ENCODE measurements at places on chromosomes 2 and 18.

DNA sequence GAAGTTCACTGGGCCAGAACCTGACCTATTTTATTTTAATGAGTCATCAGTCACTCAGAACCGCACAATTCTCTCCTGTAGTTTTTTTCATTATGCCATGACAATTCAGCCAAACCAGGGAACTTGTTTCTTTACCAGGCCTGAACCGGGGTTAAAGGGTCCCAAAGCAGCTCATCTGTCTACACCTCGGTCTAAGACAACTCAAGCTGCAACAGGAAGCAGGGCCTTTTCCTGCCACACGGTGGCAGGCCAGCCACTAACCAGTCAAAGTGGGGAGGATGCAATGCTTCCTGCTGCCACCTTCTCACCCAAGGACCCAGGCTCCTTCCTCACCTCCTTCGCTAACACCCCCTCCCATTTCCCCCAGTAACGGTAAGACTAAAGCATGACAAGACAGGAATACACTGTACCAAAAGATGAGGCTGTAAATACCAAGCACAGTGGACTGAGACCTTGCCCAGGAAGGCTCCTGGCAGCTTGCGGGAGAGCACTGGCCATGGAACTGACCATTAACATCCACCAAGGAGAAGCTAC is 56.7 kb upstream of the ACKR3 start:
- DNase-seq = peak; percentile 77

- DNase-seq = no peak
These were observed 1.6 kb upstream of the IGFBP5 start for GRCh38 chr2:216696751-216697560.

DNA sequence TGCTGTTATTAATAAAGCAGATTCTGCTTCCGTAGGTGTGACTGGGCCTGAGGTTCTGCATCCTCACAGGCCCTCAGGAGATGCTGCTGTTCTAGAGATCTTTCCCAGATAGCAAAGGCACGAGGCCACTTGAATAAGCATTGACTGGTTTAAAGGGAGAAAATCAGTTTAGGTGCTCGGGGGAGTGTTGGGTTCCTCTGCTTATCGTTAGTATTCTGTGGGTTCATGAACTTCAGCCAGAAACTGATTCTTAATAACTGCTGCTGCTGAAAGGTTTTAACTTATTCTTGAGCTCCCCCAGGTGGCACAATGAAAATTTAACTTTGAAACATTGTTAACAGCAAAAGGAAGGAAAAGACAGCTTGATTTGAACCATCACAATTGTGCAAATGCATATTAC is 56.9 kb downstream of the ITGA6 start:
- peak; percentile 43 for DNase-seq

DNA sequence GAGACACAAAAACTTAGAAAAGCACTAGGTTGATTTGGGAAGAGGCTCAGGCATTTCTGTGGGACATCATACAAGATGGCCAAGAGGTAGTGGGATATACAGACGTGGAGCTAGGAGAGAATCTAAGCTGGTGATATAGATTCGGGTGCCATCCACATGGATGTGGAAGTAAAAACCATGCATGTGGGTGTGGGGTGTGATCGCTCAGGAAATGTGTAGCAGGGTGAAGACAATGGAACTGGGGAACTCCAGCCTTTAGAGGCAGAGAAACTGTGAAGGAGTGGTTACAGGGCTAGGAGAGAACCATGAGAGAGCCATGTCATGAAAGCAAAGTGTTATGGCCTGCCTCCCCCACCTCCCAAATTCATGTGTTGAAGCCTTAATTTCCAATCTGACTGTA is 43.0 kb upstream of the CTLA4 start:
- DNase-seq = no peak

DNA sequence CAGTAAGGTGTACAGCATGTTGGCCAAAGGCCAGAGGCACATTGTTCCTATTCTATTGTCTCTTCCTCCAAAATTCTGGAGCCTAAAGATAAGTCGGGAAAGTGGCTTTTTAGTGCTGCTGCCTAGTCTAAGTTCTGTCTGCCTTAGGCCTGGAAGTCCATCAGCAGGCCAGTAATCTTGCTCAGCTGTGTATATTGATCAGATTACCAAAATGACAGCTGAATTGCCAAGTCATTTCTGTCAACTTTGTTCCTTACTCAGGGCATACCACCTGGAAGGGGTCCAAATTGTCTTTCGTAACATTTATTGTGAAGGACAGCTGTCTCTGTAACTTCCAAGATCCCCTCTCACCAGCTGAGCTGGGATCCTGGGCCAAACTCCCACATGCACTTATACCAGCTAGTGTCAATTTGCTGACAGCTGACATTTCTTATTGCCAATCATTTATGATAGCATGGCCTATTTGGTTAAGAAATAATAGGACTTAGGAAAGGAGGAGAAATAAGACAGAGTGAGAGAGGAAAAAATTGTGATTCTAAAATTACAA is 116.8 kb upstream of the FSHR start:
- no peak for DNase-seq

GRCh38 chr2:184413221-184413620 is 185.1 kb upstream of the ZNF804A start:
- DNase-seq = no peak

GRCh38 chr2:1802469-1803216 is 58.3 kb upstream of the PXDN start:
- no peak for DNase-seq

- DNase-seq = peak; percentile 29
These were observed 146.3 kb upstream of the RIOK3 start for GRCh38 chr18:23306822-23307221.

DNA sequence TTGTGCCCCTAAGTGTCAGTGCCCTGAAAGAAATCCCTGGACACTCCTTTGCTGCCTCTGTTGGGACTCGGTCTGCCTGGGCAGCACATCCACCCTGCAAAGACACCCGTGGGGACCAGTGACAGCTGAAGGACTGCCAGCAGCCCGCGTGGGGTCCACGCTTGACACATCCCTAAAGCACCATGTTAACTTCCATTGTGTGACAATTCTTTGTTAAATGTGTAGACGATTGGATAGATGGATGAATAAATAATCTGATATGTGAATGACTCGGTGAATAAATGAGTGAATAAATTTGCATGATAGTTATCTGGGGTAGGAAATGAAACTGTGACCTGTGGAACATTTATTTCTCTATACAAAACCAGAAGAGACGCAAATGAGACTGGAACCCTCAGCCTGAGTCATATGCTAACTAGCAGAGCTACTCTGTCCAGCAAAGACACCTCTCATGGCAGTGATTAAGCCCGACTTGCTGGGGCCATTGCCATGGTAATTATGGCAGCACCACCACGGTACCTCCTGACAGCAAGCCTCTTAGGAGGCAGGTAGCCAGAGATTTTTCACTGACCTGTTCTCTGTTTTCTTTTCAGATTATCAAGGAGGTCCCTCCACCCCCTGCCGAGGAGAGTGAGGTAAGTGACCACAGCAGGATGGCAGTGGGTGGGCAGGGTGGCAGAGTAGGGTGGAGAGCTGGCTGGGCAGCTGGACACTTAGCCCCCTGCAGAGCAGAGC is 156.8 kb downstream of the ANTXR1 start:
- no peak for DNase-seq

DNA sequence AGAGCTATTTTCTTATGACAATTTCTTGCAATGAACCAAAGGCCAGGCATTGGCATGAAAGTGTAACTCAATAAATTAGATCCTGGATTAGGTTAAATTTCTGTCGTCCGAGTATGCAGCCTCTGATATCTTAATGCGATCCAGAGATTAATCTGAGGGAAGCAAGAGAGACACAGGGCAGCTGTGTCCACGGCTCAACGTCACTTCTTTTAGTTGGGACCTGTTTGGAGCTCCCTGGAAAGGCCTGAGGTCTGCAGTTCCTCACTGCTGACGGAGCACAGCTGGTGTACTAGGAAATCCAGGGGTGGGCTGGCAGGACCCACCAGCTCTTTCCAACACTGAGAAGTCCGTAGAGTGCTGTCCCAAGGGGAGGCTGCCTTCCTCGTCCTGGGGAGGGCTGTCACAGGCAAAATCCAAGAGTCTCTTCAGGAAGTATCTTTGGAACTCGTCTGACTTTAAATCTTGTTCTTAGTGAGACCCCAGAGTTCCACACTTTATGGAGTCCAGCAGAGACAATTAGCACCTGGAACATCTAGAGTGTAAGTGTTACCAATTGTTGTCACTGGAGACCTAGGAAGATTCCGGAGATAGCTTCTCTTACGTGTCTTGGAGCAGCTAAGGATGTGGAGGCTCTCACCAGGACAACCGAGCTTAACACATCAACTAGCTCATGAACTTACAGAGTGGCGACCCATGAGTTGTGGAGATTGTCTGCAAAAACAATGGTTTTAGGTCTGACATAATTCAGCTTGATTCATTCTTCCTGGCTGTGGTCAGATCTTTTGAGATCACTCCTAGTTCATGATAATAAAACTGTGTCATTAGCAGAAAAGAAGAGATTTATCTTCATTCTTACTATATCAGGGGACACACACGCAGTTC is 173.7 kb downstream of the ACKR3 start:
- DNase-seq = no peak

DNA sequence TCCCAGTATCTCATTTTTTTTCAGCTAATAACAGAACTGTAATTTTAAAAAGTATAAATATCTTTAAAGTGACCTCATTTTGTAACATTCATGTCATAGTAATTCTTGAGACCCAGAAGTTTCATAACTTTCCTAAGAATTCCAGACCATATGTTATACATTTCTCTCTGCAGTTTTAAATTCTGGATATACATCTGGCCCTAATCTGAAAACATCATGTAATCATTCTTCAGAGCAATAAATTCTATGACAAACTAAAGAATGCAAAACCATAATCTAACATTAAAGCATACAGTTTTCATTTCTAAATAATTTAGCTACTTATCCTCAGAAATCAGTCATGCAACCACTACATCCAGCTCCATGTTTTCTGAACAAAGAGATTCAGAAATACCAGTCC is 198.3 kb upstream of the SLC35G4 start:
- no peak for DNase-seq

GRCh38 chr2:37593024-37593423 is 78.4 kb downstream of the CDC42EP3 start:
- no peak for DNase-seq

DNA sequence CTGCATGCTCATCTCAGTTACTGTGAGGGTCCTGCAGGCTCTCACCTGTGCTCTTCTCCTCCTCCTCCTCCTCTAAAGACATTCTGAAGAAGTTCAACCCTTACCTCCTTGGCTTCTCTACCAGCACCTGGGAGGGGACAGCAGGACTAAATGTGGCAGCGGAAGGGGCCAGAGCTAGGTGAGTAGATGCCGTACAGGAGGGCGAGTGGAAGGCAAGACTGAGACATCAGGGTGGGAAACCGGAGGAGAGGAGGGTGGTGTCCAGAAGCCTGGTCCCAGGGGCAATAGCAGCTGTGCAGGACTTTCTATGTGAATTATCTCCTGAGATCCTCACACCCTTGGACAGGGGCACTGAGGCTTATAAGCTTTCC is 124.9 kb downstream of the PLB1 start:
- no peak for DNase-seq

- DNase-seq = no peak
These were observed 28.9 kb upstream of the GTF2A1L start for GRCh38 chr2:48588745-48589144.

- no peak for DNase-seq
These were observed 230.8 kb downstream of the OSR1 start for GRCh38 chr2:19127616-19128015.

GRCh38 chr18:41069167-41069566 is 885.9 kb upstream of the PIK3C3 start:
- DNase-seq = no peak

GRCh38 chr2:238128534-238129001 is 9.9 kb upstream of the KLHL30 start:
- DNase-seq = no peak

DNA sequence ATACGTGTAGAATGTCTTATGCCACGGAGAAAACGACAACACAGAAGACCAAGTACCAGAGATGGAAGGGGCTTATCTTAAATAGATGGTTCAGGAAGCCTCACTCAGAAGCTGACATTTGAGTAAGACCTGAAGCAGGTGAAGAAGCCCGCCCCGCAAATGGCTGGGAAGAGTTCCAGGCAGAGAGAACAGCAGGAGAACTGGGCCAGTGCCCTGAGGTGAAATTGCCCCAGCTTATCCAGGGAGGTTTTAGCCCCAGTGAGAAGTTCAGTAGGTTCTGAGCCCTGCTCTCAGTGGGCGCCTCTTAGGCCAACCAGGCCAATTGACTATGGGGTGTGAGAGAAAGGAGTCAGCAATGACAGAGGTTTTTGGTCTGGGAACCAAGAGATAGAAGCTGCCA is 166.1 kb upstream of the FOSL2 start:
- DNase-seq = no peak

- no peak for DNase-seq
These were observed 160.9 kb downstream of the ZEB2 start for GRCh38 chr2:144358979-144359541.

DNA sequence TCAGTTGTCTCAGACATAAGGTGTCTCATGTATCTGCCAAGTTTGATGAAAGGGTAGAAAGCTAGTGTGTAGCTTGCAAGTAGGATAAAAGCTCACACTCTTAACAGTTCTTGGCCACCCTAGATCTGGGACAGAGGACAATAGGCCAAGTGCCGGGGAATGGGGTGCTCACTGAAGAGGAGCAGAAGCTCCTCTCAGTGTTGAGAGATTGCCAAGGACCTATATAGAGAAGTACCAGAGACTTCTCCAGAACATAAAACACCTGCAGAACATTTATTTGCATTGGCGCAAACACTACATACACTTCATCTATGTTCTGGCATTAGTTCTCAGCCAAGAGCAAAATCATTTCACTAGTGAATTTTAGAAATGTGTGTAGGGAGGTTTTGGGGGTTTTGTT is 2.9 kb upstream of the GTF3C3 start:
- no peak for DNase-seq

DNA sequence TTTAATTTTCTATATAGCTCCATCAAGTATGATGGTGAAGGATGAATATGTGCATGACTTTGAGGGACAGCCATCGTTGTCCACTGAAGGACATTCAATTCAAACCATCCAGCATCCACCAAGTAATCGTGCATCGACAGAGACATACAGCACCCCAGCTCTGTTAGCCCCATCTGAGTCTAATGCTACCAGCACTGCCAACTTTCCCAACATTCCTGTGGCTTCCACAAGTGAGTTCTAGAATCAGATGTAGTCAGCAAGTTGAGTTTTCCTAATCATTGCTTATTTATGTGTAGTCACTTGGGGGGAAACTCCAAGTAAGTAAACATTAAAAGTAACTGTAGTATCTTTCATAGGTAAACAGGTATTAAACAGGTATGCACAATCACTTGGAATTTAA is 24.8 kb downstream of the SMAD4 start:
- DNase-seq = no peak

GRCh38 chr2:150944315-150944714 is 317.3 kb downstream of the RBM43 start:
- DNase-seq = no peak

GRCh38 chr2:84906900-84907714 is 1.7 kb downstream of the TMSB10 start:
- DNase-seq = peak; percentile 72
